ENCODE measurements at places on chromosomes 11 and 22.

GRCh38 chr11:27754035-27755017 lies 54.1 kb upstream of the BDNF start:
- DNase-seq, result no peak

DNA sequence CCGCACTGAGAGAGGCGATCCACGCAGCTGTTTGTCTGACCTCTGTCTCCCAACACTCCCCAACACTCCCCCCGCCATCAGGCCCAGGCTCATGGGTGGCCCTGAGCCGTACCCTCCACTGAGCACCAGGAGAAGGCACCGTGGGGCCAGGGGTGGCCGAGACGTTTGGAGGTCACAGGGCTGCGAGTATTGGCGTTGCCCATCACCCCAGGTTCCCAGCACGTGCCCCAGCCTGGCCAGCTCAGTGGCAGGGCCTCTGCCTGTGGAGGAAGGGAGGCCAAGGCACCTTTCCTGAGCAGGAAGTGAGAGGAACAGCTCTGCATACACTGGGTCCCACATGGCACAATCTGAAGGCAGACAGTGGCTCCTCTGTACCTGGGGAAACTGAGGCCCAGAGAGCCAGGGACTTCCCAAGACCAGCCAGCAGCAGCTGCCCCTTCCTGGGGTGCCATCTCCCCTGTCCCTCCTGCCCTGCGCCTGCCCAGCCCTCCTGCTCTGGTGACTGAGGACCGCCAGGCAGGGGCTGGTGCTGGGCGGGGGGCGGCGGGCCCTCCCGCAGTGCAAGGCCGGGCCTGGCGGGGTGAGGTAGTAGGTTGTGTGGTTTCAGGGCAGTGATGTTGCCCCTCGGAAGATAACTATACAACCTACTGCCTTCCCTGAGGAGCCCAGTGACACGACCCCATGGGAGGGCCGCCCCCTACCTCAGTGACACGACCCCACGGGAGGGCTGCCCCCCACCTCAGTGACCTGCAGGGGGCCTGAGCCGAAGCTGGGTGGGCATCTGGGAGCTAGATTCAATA lies 37.0 kb upstream of the PPARA start:
- no peak for DNase-seq

DNA sequence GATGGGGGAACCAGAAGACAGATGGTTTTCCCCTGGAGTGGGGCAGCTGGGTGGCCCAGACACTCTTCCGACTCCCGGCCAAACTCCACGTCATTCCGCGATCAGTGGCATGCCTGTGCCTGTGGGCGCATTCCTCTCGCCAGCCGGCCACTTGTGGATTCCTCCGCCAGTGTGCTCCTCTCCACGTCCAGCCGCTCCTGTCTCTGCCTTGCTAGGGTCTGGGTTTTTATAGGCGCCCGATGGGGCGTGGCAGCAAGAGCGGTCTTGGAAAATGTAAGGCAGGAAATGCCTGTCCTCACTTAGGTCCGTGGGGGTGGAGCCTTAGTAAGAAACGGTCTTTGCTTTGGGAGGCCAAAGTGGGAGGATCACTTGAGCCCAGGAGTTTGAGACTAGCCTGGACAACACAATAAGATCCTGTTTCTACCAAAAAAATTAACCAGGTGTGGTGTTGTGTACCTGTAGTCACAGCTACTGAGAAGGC lies 81.6 kb upstream of the SEPTIN5 start:
- no peak for DNase-seq

DNA sequence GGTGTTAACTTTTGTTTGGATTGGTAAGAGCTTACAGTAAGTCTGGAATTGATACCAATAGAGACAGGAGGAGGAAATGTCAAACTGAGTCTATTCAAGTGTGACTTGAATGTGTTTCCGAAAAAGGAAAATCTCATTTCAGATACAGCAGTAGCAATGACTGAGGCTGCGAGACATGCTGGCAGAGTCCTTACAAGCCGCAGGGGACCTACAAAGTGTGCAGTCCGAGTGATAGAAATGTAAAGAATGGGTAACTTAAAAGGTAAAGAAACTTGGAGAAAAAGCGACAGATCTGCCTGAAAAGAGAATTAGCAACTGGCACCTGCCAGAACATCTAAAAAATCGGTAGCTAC lies 444 bp downstream of the CWF19L2 start:
- DNase-seq, result no peak

DNA sequence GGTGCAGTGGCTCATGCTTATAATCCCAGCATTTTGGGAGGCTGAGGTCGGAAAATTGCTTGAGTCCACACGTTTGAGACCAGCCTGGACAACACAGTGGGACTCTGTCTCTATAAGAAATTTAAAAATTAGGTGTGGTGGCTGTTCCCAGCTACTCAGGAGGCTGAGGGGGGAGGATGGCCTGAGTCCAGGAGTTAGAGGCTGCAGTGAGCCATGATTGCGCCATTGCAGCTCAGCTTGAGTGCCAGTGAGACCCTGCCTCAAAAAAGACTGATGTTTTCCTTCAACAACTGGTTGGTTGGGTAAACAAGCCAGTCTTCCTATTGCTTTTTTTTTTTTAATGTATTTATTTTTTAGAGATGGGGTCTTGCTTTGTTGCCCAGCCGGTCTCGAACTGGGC lies 9.2 kb downstream of the XBP1 start:
- DNase-seq, result no peak

Data from osteoblast (primary cell).